ENCODE measurements at places on chromosomes 7 and 10.

DNA sequence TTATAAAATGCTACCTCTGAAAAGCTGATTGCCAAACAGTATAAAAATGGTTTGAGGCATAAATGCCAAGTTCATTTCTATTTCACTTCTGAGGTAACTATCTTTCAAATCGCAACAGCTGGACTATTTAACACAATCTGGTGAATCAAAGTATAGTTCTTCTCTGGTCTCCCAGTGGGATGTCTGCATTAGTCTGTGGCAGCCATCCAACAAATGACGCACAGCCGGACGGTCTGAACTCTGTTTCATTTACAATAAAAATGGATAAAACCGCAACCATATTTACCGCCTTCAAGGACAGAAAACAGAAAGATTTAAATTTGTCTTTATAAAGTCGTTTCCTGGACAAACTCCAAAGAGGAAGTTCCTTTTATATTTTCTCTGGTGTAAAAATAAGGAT is 41.9 kb downstream of the ENO4 start:
- DNase-seq: no peak

DNA sequence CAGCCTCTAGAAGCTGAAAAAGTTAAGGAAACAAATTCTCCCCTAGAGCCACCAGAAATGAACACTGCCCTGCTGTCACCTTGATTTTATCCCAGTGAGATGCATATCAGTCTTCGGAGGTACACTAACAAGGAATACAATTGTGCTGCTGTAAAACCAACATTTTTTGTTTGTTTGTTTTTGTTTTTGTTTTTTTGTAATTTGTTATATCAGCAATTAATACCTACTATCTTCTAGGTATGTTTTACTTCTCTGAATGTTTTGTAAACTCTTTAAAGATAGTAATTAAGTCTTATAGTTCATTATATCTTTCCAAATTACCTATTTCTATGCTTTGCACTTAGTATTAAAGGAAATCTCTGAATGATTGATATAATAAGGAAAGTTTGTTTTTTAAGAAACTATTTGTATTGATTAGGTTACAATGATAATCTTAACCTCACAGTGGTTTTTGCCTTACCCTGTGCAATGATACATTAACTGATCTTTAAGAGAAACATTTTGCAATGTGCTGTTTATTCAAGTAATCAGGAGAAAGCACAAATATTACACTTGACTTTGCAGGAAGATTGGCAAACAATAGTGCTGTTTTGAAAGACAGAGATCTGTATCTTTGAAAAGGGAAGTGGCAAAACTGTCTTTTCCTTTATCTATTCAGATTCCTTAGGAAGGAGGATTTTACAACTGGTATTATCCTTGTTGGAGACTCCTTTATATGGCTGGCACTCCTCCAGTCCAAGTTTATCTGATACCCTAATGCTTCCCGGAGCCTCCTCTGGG is 11.3 kb upstream of the HGF start:
- DNase-seq: no peak

DNA sequence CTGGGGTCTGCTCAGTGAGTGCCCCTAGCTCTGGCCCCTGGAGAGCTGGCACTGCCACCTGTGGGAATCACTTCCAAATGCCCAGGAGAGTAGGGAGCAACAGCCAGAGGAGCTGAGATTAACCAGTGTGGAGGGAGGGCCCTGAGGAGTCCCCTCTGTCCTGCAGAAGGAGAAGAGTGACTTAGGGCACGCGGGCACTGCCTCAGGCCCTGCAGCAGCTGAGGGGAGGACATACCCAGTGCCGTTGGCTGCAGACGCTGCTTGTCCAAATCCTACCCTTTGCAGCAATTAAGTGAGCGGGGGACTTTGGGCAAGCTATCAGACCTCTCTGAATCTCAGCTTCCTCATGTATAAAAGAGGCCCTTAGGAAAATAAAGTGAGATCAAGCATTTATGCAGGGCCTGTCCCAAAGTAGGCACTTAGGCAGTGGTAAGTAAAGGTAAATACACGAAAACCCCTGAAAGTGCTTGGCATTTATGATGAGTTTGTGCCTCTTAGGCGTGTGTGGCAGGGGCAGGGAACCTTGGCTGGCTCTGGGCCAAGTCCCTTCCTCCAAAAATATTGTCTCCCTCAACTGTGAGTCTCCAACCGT is 16.9 kb downstream of the PRF1 start:
- DNase-seq: no peak

DNA sequence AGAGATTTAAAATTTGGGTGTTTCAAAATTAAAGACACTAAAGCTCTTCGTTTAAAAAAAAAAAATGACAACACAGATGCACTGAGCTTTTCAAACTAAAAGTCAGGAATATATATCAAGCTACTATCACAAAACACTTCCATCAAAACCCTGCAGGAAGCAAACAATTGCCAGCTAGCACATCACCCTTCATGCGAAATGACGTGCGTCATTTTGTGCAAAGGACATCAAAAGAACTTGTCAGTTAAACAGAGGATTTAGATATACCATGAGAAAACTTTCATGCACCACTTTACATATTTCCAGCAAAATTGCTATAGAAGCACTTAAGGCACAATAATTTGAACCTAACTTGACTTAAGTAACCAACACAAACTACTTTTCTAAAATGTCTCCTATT is 264.7 kb downstream of the GRM8 start:
- DNase-seq: no peak

GRCh38 chr10:75408911-75409885 is 7.6 kb upstream of the ZNF503 start:
- DNase-seq: peak; percentile 26

GRCh38 chr7:131591687-131592319 is 35.4 kb upstream of the PODXL start:
- no peak for DNase-seq

- no peak for DNase-seq
Measured at GRCh38 chr7:101615446-101615845, 13.7 kb downstream of the MYL10 start.

- no peak for DNase-seq
Measured at GRCh38 chr10:80104066-80104926, 25.8 kb downstream of the TMEM254 start.

DNA sequence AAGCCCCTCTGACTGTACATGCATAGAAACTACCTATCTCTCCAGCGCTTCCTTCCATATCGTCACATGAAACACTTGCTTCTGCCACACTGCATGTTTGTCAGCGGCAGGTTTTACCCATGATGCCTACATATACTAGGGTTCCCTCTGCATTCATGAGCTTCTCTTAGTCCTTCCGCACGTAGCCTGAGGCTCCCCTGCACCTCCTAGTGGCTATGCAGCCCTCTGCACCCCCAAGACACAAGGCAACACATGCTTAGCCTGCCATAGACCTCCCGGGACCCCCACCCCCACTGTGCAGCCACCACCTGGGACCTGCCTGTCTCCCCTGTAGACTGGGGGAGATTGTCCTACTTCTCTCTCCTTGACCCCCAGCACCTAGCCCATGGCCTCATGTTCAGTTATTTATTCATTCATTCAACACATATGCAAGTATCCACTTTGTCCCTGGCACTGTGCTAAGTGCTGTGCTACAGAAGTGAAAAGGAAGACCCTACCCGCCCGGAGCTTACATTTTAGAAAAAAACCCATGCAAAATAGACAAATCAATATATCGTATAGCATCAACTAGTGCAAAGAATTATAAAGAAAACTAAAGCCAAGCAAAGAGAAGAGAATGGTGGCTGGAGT is 23.5 kb downstream of the TMEM273 start:
- DNase-seq: no peak

- DNase-seq: peak; percentile 71
Measured at GRCh38 chr10:96358851-96359540, at the start of gene OPALIN. TSS of gene OPALIN (minus strand) at chr10:96359002. CDS start at chr10:96358896, 106 bp downstream.

- DNase-seq: no peak
Measured at GRCh38 chr10:129772468-129773358, 191.4 kb downstream of the EBF3 start.

GRCh38 chr7:32259931-32260596 is 189.9 kb upstream of the PDE1C start:
- no peak for DNase-seq

DNA sequence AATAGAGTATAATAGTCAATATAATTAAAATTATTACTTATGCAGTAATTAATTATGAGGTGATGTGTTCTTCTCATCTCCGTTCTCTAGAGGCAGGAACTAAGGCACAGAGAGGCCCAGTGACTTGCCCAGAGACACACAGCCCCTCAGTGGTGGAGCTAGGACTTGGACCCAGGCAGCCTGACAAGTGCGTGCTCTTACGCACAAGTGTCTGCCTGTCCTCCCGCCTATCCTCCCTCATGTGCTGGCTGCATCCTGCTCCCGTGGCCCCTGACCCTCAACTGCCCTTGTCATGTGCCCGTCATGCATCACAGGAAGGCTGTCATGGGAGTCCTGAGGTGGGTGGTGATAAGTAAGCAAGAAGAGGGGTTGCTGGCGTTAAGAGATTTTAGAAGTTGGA is 14.3 kb downstream of the IL2RA start:
- DNase-seq: no peak

- peak; percentile 38 for DNase-seq
Measured at GRCh38 chr10:98367604-98368451, 47.2 kb downstream of the PYROXD2 start.

- DNase-seq: no peak
Measured at GRCh38 chr10:1448252-1448930, 288.9 kb downstream of the ADARB2 start.

DNA sequence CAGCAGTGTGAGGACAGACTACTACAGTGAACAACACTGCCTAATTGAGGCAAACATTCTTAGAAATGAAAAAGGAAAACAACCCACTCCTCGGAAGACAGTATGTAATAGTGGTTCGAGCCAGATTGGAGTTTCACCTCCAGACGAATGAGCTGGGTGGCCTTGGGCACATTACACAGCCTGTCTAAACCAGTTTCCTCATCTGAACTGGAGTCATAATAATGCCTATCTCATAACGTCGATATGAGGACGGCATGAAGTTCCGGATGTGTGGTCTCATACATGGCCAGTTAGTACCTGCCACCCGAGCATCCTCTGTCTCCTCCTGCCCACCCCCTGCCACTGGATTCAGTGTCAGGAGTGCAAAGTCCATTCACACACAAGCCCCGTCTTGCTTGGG is 15.8 kb upstream of the FRMPD2 start:
- DNase-seq: no peak

DNA sequence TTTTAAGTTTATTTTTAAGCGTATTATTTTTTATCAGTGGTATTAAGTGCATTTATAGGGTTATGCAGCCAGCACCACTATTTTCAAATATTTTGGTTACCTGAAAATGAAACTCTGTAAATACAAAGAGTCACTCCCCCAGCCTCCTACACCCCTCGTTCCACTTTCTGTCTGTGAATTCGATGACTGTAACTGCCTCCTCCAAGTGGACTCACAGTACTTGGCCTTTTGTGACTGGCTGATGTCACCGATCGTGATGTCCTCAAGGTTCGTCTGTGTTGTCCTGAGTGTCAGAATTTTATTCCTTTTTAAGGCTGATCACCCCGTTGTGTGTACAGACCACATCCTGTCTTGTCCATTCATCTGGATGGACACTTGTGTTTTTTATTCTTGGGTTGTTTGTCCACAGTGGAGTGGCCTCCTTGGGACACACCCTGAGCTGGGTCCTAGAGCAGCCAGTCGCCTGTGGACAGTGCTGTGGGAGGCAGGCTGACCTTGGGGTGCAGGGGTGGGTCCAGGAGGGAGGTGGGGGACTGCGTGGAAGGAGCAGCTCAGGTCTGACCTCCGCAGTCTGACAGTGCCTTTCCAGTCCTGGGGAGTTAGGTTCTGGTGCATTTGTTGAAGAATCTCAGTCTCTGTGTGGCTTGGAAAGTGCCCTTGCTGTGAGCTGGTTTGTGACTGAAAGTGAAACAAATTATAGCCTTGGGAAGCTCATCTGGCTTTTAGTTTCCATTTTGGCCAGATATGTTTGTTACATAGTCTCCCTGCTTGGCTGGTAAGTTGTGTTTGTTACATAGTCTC is 6.9 kb downstream of the MTG1 start:
- no peak for DNase-seq

- DNase-seq: no peak
Measured at GRCh38 chr7:74473116-74473515, 19.4 kb downstream of the GTF2IRD1 start.

DNA sequence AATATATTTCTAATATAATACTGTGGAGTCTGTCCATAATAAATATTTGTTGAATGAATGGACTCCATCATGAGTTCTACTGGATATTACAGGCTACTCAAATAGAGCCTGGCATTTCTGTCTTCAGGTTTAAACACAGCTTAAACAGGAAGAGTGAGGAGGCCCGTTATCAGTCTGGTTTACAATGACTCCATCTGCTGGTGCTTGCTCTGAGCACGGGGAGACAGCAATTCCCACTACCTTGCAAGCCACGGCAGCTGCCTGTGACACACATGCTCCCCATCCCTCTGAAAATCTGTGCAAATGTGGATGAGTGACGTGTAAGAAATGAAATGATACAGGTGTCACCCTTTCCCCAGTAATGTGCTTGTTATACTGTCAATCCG is 293.5 kb upstream of the IMMP2L start:
- peak; percentile 22 for DNase-seq

GRCh38 chr7:29352041-29352440 is 157.5 kb downstream of the CHN2 start:
- DNase-seq: no peak

DNA sequence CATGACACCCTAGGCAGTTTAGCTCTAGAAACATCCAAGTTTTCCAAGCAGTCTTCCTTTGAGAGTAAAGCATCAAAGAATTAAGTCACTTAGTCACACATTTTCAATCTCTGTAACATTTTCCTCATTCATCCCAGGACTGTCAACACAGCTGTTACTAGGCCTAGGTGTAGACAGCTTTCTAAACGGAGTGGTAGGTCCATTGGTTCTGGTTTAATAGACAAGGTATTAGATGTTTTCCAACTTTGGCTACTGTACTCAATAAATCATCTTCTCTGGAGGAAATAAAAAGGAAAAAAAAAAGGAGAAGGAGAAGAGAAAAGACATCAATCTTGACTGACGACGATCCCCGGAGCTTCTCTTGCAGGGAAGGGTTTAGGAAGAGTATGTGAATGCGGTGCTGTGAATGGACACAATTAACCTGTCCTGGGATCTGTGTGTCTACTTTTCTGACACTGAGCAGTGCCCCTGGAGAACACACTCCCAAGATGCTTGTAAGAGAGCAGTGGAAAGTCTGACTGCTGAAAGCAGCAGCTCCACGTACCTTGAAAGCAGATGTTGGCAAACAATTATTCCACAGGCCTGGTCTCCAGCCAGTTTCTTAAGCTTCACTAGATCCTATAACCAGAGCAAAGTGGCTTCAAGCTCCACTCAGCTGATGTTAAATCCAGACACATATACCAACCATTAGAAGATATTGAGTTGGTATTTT is 59.1 kb downstream of the CXCL12 start:
- DNase-seq: no peak

DNA sequence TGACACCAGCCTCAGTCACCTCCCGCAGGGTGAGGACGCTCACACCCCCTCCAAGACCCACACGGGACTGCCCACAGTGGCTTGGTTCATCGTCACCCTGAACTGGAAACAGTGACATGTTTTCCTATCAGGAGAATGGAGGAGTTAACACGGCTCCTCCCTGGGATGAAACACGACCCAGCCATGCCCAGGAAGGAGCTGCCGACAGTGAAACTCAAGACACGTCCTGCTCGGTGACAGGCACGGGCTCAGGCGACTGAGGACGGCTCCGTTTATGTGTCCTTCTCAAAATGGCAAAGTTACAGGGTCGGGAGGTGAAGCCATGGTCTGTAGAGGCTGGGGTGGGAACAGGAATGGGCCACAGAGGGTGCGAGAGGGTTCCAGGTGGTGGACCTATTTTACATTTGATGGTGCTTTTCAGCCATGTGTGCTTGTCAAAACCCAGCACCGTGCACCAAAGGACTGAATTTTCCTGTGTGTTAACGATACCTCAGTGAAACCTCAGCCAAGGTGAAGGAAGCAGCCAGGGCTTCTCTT is 272.4 kb downstream of the ADARB2 start:
- DNase-seq: no peak

Data from hippocampal formation (tissue), 2 donors.